BJ (cell line): ENCODE measurements at places on chromosomes 13 and 19.

DNA sequence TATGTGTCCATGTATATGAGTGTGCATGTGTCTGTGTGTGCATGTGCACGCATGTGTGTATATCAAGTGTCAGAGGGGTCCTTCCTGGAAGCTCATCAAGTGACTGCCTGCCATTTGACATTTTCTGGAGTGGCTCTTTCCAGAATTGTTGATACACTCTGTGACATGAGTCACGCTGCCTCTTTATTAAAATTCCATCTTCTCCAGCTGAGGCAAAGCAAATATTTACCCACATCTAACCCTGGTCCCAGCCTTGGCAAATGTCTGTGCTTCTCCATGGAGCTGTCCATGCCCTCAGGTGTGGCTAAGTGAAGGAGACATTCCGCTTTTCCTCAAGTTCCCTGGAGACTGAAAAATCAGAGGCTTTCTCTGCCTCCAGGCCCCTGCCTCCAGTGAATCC is 88.2 kb upstream of the MBNL2 start:
- DNase-seq = no peak

DNA sequence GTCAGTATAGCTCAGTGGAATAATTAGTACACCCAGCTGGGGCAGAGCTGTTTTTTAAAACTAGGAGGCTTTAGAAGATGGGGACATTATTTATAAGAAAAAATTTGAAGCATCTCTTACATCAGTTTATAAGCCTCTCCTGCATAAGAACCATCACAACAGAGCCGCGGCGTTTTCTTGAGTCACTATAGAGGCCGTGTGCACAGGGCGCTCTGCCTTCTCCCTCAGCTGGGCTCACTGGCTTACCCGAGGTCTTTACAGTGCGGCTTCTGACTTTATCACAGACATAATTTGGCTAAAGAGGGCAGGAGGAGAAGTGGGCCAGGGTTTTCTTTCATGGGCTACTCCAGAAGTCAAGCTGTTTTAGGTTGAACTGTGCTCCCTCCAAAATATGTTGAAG is 135.5 kb upstream of the RNF113B start:
- no peak for DNase-seq

DNA sequence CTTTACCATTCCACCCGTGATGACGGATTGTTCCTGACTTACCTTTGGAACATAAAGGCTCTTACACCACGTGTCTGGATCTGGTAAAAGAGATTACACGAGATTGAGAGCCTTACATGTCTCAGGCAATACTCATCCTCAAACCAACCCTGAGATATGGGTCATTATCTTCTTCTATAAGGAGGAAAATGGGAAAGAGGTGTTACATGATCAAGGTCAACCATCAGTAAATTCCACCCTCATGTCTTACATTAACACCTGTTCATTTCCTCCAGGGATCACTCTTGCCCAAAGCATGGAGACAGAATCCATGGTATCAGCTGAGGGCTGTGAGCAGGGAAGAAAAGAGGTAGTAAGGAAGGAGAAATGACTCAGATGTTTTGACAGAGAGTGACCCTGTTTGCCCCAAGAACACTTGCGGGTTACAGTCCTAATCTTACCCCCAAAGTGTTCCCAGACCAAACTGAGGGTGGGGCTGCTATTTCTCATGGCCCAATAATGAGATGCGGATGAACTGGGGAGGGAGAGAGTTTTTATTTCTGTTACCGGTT is 19.6 kb downstream of the LILRB4 start:
- DNase-seq = no peak

DNA sequence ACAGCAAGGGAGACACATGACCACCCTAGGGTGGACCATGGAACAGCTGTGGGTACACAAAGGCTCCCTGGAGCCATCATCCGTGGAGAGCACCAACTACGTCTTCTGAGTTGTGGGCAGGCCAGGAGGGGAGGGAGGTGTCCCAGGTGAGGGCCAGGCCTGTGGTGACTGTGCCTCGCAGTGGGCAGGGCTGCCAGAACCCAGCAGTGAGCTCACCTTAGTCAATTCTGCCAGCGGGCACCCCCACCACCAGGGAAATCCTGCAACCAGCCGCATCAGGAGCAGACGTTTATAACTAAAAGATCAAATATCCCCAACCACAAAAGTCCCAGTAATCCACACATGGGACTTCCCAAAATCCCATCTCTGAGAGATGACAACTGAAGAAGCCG is 19.6 kb downstream of the ELL start:
- DNase-seq = no peak
